ENCODE measurements at places on chromosomes 5 and 9.

DNA sequence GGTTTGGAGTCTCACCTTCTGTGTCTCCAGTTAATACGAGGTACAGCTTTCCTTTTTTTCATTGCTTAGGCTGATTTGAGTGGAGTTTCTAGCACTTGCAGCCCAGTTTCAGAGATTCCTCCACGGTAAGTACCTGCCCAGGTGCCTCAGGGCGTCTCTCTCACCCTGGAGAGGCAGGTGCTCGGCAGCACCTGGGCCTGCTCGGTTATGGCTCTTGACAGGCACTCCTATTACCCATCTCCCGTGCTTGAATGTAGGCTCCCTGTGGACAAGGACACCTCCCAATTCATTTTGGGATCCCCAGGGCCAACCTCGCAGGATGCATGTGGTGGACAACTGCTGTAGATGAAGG is 144.3 kb downstream of the NR3C1 start:
- no peak for DNase-seq

GRCh38 chr9:108477529-108478006 is 378.2 kb downstream of the ACTL7B start:
- DNase-seq, result no peak

GRCh38 chr9:96331236-96331947 is 29.4 kb upstream of the HSD17B3 start:
- no peak for DNase-seq

- DNase-seq, result peak; percentile 5
Measured at GRCh38 chr9:138051586-138052321, 174.2 kb downstream of the CACNA1B start.

GRCh38 chr5:174535669-174536068 is 188.7 kb upstream of the MSX2 start:
- no peak for DNase-seq

- no peak for DNase-seq
Measured at GRCh38 chr9:89661956-89662717, 57.3 kb downstream of the GADD45G start.

GRCh38 chr5:118967059-118967508 is 21.3 kb downstream of the DTWD2 start:
- no peak for DNase-seq

DNA sequence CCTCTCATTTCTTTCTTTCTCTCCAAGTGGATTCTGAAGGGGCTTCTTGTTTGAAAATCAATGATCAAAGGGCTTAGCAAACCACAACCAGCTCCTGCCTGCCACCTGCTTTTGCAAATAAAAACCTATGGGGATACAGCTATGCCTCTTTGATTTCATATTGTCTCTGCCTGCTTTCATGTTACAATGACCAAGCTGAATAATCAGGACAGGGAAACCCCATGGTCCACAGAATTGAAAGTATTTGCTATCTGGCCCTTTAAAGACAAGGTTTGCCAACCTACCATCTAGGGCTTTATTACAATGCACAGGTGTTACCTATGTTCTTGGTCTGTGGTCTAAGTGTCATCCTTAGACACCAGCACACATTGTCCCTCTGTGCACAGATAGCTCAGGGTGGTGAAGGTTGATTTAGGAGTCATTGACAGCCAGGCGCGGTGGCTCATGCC is 28.8 kb upstream of the PLIN2 start:
- DNase-seq, result no peak

- DNase-seq, result no peak
Measured at GRCh38 chr5:2282034-2282690, 399.4 kb upstream of the IRX4 start.

GRCh38 chr9:120212853-120213200 is 367.1 kb downstream of the CDK5RAP2 start:
- no peak for DNase-seq

DNA sequence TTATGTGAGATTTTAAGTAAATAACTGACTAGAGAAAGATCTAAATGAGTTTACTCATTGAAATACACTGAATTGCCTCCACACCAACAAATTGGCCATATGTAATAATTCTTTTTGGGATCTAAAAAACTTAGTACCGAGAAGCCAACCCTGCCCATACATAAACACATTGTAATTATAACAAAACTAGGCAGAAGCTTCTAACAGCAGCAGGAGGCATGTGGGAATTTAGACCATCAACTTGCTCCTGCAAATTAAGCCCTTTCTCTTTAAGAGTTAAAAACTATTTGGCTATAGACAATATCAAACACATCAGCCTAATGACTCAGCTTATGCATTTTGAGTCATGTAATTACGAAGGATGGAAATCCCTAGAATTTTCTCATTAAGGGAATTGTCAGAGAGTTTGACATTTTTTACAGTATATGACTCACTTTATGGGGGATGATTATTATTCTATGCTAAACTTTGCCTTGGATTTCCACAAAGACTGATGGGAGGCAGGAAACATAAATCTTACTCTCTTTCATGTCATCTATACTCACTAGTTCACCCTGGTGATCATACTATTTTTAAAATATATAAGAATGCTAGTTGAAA is 1.0 kb downstream of the IL7R start:
- DNase-seq, result no peak

DNA sequence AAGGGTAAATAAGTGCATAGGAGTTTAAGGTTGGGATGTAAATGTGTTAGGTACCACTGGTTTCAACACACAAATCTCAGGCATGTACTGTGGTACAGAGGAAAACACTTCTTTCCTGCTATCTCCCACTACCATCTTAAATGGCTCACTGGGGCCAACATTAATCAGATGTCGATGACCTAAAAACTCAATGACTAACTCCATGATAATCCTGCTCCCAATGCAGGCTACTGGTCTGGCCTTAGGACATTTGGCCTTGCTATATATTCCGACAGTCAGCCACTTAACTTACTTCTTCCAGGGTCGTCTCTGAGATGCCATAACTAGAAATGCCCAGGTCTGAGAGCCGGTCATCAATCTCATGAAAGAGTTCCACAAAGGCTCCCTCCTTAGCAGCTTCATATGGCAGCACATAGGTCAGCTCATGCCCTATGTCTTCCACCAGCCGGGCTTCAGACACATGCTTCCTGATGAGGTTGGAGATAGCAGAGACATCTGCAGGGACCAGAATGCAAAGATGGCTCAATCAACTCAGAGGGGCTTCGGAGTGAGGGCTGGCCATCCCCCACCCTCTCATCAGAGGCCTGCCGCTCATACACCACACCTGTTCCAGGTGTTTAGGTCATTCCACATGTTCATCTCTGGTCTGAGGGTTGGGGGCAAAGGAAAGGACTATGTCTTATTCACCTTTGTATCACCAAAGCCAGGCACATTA is 52.1 kb downstream of the NIPSNAP3B start:
- DNase-seq, result no peak

GRCh38 chr5:74413403-74414048 is 227.0 kb downstream of the ENC1 start:
- DNase-seq, result no peak

DNA sequence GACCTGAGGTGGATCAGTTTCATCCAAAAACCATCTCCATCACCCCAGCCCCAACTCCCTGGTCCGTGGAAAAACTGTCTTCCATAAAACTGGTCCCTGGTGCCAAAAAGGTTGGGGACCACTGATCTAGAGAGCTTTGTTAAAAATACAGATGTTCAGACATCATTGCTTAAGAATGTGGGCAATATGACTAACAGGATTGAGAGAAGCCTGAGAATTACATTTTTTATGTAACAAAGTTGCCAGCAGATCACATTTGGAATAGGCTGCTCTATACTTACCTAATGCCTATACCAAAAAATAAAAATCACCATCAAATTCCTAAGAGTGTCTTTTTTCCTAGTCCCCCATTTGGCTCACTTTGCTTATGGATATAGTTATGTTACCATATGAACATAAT is 143.3 kb downstream of the RAPGEF6 start:
- no peak for DNase-seq

DNA sequence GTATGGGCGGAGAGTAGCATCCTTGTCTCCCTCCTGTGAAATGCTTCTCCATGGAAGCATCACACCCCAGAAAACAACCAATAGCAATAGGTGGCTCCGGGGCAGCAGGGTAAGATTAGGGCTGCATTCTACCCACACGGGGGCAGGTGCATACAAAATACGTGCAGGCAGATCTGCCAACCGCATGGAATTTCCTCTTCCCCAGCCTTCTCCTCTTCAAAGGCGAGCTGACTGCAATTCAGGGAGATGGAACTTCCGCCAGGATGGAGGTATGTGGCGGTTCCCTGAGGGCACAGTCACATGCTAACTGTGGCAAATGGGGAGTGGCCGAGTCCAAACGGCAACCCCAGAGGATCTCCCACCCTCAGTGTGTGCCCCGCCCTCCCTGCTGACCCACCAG is 81.5 kb downstream of the LMNB1 start:
- no peak for DNase-seq

DNA sequence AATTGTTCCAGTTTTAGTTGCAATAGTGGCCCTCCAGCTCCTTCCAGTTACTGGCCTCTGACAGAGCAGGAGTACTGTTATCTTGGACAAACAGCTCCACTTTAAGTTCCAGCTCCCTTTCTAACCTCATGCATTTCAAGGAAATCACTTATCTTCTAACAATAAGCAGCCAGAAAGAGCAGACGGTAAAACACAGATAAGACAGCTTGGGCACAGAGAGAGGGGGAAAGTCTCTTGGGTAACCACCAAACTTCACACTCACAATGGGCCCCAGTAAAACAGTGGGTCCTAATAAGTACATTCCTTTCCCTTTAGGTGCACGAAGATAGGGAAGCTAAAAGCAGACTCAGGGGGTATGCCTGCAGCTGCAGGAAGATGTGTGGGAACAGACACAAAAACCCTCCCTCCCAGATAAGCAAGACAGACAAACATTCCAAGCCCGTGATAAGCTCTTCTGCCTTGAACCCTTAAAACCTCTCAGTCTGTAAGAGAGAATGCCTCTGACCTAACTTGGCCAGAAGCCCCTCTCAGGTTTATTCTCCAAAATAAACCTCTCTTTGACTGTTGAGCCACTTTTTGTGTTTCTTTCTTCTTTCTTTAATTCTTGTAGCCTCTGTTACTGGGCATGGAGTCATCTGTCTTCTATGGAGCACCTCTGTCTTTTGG is 30.8 kb downstream of the OR1J1 start:
- no peak for DNase-seq

GRCh38 chr5:151703227-151703626 is 16.5 kb upstream of the SPARC start:
- DNase-seq, result no peak

GRCh38 chr9:8280811-8281210 is 481.2 kb upstream of the DMAC1 start:
- no peak for DNase-seq

DNA sequence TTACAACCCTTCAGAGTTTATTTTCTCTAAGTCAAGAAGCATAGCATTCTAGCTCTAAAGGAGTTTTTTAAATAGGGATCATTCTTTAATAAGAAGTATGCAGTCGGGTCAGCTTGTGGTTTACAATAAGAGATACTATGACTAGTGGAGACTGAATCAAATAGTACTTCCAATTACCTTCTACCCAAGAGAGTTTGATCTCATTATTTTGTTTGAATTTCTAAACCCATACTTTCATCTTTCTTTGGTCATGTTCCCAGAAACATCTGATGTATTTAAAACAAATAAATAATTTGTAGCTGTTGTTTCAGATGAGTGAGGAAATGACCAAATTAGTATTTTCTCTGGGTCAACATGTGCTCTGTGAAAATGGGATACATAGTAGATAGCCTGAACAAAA is 160.2 kb upstream of the CDH6 start:
- no peak for DNase-seq
